ENCODE measurements at places on chromosomes 2 and 18. TPM values are rescaled to one million over a fixed set of nuclear protein-coding genes. Genes with fewer than 3 reads are reported as not detected.

The FBXO48 gene
- total RNA-seq = 2.5 TPM

The SERPINB3 gene
- not detected for total RNA-seq

The SLC20A1 gene
- total RNA-seq = 216 TPM

The POTEC gene
- total RNA-seq = not detected

The NLRC4 gene
- total RNA-seq = 0.12 TPM

The AP1S3 gene
- 9.8 TPM for total RNA-seq

The GKN2 gene
- not detected for total RNA-seq

The MAB21L4 gene
- total RNA-seq = not detected

The PRKD3 gene
- total RNA-seq = 18.5 TPM

The DLX1 gene
- not detected for total RNA-seq

The ADRA2B gene
- total RNA-seq = 0.07 TPM

The PLEKHM3 gene
- total RNA-seq = 6.6 TPM

The PROKR1 gene
- total RNA-seq = 0.05 TPM

The CYS1 gene
- total RNA-seq = 1.6 TPM

The HOXD13 gene
- not detected for total RNA-seq

The FNDC4 gene
- not detected for total RNA-seq

The FEV gene
- not detected for total RNA-seq

The GDF7 gene
- not detected for total RNA-seq

The COLEC12 gene
- total RNA-seq = not detected

The C2orf78 gene
- total RNA-seq = not detected

The CNGA3 gene
- total RNA-seq = not detected

The OSBPL6 gene
- 1.1 TPM for total RNA-seq

The ASB18 gene
- not detected for total RNA-seq

The SLC14A1 gene
- total RNA-seq = 0.59 TPM

The MERTK gene
- 0.29 TPM for total RNA-seq

The RABL2A gene
- total RNA-seq = 24.0 TPM

The UGT1A3 gene
- total RNA-seq = not detected

The STEAP3 gene
- total RNA-seq = 0.05 TPM

The GNAL gene
- 3.6 TPM for total RNA-seq

The EVX2 gene
- total RNA-seq = not detected

The CREG2 gene
- 0.24 TPM for total RNA-seq

The SLC9A4 gene
- 0.20 TPM for total RNA-seq

The ACTR3 gene
- 691 TPM for total RNA-seq

The VIT gene
- total RNA-seq = not detected

The NEMP2 gene
- total RNA-seq = 16.8 TPM

The KCNF1 gene
- total RNA-seq = not detected

The CAMKMT gene
- total RNA-seq = 11.4 TPM

The CD207 gene
- not detected for total RNA-seq

The CDH19 gene
- total RNA-seq = not detected

The TPO gene
- not detected for total RNA-seq

The MC2R gene
- total RNA-seq = not detected

The CYBRD1 gene
- total RNA-seq = 0.96 TPM

The SERPINB11 gene
- not detected for total RNA-seq

The LINC00305 gene
- total RNA-seq = not detected

The MYOM1 gene
- total RNA-seq = 1.6 TPM

The CYP27C1 gene
- total RNA-seq = not detected

The VWA3B gene
- not detected for total RNA-seq

The ACTG2 gene
- total RNA-seq = not detected

The FAM117B gene
- total RNA-seq = 4.6 TPM

The LOXHD1 gene
- 0.05 TPM for total RNA-seq

The NETO1 gene
- not detected for total RNA-seq

The IL1RN gene
- total RNA-seq = 3.0 TPM

The CROCC2 gene
- total RNA-seq = not detected

The FIGN gene
- total RNA-seq = not detected

The KIAA2012 gene
- not detected for total RNA-seq

The ESPNL gene
- total RNA-seq = 0.17 TPM

The SERPINB12 gene
- total RNA-seq = not detected

The SMYD5 gene
- total RNA-seq = 28.3 TPM

The WDCP gene
- 20.2 TPM for total RNA-seq

All from T-helper 1 cell treated with Interleukin-12 subunit alpha and Interleukin-12 subunit beta and Interleukin-4 antibody, amounts not matched to agents 30 ng/mL and 1 ng/mL, for 36 hours (primary cell).